ENCODE measurements at places on chromosomes 13 and 19.

GRCh38 chr13:62850331-62850730 lies 1434.7 kb upstream of the PCDH20 start:
- DNase-seq = no peak

GRCh38 chr13:87661471-87661870 lies 9.7 kb upstream of the SLITRK5 start:
- DNase-seq = no peak

DNA sequence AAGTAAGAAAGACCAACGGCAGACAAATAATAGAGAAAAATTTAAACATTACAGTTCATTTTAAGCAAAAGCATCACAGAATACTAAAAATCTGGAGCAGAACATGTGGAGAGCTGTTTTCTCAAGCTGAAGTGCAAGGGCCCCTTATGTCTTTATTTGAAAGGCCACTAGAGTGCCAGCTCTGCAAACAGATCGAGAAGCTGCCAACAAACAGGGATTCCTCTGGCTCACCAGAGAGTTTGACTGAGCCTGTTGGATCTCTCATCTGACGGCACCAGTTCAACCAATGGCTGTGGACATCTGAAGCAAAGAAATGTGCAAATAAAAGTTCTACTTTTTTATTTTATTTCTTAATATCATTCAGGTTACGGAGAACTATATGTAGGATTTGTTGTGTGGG lies 119.7 kb downstream of the COL4A2 start:
- no peak for DNase-seq

DNA sequence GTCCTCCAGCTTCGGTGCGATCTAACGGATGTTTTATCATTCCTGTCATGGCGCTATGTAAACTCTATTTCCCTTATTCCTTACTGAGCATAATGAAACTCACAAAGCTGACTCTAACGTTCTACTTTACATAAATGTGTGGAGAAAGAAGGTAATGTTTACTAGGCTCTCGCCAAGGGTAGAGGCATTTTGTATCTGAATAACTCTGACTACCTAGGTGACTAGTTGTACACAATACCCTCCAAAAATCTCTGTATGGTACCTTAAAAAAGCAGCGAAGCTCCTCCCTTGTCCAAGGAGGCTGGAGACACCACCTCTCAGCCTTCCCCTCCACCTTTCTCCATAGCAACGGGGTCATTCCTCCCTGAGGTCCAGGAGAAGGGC lies 316 bp upstream of the ZNF530 start:
- DNase-seq = no peak

- peak; percentile 93 for DNase-seq
Measured at GRCh38 chr19:13151605-13152355, 1.6 kb downstream of the IER2 start.

DNA sequence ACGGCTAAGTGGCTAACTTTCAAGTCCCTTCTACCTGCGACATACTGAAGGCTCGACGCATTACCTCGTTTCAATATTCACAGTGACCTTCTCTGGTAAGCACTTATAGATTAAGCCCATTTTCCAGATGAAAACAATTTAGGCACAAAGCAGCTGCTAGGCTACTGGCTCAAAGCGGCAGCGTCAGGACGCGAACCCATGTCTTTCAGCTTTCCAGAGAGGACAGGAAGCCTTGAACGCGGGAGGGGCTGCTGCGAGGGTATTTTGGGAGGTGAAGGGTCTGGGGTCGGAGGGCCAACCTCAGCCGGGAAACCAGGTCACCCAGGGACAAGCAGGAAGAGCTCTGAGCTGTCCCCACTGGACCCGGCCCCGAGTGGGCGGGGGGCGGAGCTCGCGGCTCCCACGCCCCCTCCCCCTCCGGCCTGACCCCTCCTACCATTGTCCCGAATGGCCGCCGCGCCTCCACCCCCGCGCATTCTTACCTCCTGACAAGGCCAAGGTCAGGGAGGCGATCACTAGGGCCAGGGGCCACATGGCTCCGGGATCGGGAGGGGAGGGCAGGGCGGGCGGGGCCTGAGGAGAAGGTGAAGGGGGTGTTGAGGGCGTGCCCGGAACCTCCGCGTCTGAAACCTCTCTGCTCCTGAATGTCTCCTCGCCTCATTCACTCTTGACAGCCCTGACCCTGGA lies at the start of gene KLK13:
Gene KLK13, minus strand, starts transcription at position 559 of the 687 bp plus-strand sequence. Its CDS starts 25 bp downstream, at position 534.
- no peak for DNase-seq

GRCh38 chr19:4596033-4596904 lies 36.8 kb upstream of the SEMA6B start:
- DNase-seq = no peak
